ENCODE measurements at places on chromosomes 3 and 15.

- DNase-seq: no peak
Observed at GRCh38 chr3:127289706-127290575, 2.1 kb upstream of the PRR20G start.

DNA sequence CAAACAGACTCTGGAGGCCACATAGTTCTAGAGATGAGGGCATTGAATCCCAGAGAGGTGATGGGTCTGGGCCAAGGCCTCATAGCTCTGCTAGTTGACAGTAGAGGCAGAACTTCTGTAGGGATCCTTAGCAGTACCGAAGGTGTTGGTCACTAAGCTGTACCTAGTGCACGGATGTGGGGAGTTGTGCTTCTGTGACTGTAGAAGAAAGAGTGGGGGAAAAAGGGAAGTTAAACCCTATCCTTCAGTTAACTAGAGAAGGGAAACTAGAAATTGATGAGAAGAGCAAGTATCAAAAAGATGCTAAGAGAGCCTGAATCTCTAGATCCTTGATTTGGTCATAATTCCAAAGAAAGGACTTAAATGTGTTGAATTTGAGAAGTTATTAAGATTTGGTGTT lies 186.7 kb downstream of the NFKBIZ start:
- no peak for DNase-seq

- DNase-seq: no peak
Observed at GRCh38 chr3:172170841-172171240, 131.5 kb downstream of the FNDC3B start.

DNA sequence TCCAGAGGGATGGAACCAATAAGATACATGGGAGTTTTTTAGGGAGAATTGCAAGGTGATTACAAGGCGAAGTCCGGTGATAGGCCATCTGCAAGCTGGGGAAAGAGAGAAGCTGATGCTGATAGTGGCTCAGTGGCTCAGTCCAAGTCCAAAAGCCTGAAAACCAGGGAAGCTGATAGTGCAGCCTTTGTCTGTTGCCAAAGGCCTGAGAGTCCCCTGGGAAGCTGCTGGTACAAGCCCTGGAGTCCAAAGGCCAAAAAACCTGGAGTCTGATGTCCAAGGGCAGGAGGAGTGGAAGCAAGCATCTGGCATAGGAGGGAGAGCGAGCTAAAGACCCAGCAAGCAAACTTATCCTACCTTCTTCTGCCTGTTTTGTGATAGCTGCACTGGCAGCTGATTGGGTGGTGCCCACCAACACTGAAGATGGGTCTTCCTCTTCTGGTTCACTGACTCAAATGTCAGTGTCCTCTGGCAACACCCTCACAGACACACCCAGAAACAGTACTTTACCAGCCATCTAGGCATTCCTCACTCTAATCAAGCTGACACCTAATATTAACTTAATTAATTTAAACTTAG lies 16.7 kb downstream of the TFG start:
- no peak for DNase-seq

DNA sequence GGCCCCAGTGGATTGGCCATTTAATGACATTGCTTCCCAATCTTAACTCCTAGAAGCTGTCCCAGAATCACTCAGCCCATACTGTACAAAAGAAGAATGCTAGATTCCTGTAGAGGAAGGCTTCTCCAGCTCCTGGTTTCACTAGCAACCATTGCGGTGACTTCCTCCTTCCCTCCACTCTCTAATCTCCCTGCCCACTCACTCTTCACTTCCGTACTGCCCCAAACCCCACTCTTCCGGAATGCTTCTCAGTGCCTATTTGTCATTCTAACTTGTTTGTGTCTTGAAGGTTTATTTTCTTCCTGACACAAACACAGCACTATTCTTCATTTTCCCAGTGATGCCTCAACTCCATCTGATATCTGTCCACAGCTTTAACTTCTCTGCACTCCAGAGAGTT lies 97.1 kb upstream of the SPATA16 start:
- no peak for DNase-seq

- no peak for DNase-seq
Observed at GRCh38 chr3:70242297-70242882, 70.0 kb downstream of the MDFIC2 start.

- DNase-seq: no peak
Observed at GRCh38 chr3:13006216-13006990, 66.8 kb downstream of the IQSEC1 start.

DNA sequence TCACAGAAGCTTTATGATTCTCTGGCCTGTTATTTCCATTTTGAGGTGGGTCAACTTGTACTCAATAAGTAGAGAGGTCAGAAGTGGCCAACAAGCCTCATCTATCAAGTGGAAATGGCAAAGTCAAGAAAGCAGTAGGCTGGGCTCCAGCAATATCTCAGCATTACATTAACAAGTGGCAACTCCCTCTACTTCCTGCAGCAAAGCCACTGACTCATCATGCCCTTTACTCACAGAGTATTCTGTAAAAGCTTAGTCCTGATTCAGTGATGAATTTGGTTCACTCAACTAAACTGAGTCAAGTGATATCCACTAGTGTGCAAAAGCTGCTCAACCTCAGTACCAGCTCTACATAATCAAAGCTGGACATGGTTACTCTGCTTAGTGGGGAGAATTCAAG lies 954.6 kb downstream of the EPHA3 start:
- peak; percentile 55 for DNase-seq

DNA sequence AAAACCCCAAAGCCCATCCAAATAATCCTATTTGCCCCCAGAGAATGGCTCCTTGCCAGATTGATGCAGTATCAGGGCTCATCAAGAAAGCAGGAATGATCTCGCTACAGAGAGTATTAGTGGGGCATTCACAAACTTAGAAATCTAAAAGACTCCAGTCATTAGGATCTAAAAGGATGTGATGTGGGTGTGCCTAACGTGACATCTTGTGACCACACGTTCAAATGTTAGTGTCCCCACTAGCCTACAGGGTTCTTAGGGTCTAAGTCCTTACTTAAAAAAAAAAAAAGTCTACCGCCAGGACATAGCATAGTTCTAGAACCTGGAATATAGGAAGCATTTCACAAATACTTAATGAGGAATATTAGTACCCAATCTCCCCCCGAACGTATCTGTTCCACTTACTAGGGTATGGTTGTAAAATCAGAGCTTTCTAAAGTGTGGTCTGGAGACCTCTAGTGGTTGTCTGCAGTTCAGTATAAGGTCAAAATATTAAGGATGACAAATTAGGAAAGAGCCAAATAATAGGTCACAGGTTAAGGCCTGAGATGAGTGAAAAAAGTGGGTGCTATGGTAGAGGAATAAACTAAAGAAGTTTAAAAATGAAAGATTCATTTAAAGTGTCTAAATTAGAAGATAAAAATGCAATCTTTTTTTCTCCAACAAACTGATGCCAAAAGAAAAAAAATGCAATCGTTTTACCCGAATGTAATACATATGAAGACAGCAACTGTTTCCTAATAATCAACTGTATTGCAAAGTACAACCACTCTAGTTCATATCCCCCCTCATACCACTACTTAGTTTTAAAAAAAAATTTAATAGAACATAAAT lies 4.2 kb upstream of the CHRM5 start:
- no peak for DNase-seq

DNA sequence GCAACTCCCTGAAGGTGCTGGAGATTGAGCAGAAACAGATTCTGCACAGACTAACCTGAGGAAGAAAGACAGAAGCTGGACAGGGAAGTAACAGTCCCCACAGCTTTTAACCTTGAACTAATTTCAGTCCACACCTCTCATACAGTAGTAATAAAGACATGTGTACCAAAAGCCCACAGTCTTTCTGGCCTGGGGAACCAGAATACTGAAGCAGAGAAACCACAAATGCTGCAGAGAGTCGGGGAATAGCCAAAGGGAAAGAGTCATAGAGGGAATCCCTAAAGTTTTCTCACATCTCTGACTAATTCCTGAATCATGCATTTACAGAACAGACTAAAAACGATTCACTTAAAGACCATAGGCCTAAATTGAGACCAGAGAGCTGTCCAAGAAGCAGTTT lies 503.4 kb upstream of the NECTIN3 start:
- DNase-seq: peak; percentile 79

GRCh38 chr3:110384601-110385000 lies 687.0 kb upstream of the NECTIN3 start:
- DNase-seq: peak; percentile 32

Measured in skeletal muscle cell (primary cell).